ENCODE measurements at places on chromosomes 6 and 20. TPM values are rescaled to one million over a fixed set of nuclear protein-coding genes. Genes with fewer than 3 reads are reported as not detected.

The TP53TG5 gene
- 0.22 TPM for polyA plus RNA-seq

The ZSWIM3 gene
- polyA plus RNA-seq: 1.2 TPM

DNA sequence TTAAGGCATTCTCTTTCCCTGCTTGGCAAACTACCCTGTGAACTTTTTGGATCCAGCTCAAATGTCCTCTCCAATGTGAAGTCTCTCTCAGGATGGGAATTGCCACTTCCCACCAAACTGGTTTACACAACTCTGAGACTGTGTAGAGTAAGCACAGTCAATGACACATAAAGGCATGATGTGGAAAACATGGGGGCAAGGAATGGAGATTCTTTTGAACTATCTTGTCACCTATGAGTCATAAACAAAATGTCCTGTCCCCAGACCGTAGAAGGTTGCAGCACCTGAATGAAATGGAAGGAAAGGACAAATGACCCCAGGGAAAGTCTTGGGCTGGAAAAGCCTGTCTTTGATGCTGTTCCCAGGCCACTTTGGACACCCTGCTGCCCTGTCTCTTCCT lies 11.0 kb upstream of the KIF13A start:
- no peak for DNase-seq

- DNase-seq: no peak
These were observed 246.5 kb downstream of the RIMS1 start for GRCh38 chr6:72132851-72133250.

DNA sequence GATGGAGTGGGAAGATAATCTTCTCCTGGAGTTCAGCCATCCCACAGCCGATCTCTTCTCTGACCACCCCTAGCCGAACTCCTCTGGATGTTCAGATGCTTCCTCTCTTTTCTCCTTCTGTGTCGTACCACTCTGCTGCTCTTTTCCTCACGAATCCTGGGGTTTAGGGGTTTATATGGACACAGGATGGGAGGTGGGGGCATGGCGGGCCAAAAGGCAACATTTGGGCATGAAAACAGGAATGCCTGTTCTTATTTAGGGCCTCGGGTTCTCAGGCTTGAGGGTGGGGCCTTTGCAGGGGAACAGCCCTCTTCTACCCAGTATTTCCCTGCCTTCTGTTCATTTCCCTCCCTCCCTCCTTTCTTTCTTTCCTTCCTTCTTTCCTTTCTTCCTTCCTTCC lies 112.7 kb downstream of the SLC35B3 start:
- no peak for DNase-seq

DNA sequence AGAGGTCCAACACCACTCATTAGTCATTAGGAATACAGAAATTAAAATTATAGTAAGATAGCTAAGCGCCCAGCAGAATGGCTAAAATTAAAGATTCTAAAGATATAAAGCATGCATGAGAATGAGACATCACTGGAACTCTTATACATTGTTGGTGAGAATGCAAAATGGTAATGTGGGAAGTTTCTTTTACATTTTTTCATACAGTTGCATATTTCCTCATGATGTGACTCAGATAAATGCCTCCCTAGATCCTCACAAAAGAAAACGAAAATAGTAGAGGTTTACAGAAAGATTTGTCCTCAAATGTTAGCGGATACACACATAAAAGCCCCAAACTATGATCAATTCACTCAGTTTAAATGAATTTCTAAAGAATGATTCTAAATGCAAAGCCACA lies 633.7 kb upstream of the GJE1 start:
- no peak for DNase-seq

- peak; percentile 29 for DNase-seq
These were observed 1.5 kb downstream of the CCND3 start for GRCh38 chr6:41939848-41940758.

DNA sequence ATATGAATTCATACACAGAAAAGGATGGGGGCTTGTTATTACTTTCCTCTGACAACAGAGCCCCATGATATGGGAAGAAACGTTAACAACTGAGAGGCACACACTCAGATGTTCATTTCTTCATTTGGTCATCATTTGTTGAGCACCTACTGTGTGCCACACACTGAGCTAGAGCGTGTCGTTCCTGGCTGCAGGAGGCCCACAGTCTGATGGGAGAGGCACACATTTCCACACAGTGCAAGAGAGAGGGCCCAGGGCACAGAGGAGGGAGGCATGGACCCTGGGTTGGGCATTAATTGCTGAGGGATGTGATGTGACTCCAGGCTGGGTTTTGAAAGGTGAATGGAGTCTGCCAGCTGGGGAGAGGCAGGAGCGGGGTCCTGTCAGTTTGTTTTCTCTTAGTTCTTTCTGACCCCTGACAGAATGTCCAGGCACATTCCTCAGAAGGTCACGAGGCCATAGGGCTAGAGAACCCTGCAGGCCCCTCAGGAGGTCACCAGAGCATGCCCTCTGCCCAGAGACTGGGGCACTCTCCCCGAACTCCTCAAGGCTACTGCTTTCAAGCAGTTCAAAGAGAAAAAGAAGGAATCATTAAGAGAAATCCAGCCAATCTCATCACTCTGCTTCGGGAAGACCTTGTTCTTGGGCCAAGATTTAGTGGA lies 216.2 kb downstream of the UST start:
- no peak for DNase-seq

The PCSK2 gene
- not detected for polyA plus RNA-seq

Data from immature natural killer cell (primary cell).